ENCODE measurements at places on chromosomes 5 and 9.

GRCh38 chr9:127392166-127392565, 4.8 kb upstream of the SLC2A8 start:
- DNase-seq, result no peak

DNA sequence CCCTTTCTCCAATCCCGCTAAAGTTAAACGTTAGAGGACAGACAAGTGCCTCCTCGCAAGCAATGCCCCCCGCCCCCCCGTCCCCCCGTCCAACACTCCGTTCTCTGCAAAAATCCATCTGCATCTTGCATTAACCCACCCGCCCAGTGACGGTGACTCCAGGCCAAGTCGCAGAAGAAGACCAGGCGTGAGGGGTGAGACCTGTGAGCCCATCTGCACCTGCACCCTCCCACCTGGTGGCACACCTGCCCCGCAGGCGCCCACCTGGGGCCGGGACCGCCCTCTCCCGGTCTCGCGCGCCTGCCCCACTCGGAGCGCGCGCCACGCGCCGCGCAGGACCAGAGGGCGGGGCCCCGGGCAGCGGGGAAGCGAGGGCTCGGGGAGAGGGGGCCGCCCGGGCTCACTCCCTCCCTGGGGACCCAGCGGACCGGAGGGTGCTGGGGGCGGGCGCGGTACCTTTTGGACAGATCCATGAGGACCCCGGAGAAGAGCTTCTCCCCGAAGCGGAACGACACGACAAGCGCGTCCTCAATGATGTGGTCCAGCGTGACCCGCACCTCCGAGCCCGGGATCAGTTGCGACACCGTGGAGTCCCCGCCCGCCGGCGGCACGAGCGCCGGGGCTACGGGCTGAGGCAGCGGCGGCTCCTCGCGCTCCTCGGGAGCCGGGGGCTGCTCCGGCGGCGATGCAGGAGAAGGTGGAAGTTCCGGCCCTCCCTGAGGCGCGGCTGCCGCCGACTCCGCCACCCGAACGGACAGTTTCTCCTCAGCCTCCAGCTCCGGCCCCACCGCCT, 705 bp downstream of the PWWP2A start:
- no peak for DNase-seq

DNA sequence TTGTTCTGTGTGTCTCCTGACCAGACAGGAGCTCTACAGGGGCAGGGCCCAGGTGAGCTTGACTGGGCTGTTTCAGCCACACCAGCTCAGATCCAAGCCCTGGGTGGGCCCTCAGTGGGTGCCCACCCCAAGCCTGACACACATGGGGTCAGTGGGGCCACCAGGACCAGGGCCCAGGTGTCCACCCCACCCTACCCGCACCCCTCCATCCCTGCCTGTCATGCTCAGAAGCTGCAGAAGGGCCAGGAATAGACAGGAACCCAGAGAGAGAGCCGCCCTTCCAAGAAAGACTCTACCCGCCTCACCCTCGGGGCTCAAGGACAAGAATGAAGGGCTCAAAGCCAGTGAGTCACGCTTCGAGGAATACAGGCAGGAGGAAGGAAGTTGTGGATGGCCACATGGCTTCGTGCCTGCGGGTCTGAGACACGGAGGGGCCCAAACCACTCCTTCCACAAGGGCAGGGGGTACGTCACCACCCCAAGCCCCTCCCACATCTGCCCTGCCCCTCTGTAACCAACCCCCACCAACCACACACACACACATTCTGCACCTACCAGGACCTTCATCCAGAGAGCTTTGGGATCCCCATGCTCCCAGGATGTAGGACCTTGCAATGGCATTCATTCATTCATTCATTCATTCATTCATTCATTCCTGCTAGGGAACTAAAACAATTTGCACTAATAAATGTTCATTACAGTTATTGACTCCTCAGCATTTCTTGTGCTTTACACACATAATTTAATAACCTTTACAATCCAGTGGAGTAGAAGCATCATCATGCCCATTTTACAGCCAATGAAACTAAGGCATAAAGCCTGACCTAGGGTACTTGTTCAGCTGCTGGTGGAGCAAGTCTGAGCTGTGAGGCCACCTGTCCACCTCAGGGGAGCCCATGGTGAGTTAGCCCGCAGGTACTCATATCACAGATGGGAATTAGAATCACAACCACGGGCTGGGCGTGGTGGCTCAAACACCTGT, 55.9 kb upstream of the STXBP1 start:
- DNase-seq, result peak; percentile 92

DNA sequence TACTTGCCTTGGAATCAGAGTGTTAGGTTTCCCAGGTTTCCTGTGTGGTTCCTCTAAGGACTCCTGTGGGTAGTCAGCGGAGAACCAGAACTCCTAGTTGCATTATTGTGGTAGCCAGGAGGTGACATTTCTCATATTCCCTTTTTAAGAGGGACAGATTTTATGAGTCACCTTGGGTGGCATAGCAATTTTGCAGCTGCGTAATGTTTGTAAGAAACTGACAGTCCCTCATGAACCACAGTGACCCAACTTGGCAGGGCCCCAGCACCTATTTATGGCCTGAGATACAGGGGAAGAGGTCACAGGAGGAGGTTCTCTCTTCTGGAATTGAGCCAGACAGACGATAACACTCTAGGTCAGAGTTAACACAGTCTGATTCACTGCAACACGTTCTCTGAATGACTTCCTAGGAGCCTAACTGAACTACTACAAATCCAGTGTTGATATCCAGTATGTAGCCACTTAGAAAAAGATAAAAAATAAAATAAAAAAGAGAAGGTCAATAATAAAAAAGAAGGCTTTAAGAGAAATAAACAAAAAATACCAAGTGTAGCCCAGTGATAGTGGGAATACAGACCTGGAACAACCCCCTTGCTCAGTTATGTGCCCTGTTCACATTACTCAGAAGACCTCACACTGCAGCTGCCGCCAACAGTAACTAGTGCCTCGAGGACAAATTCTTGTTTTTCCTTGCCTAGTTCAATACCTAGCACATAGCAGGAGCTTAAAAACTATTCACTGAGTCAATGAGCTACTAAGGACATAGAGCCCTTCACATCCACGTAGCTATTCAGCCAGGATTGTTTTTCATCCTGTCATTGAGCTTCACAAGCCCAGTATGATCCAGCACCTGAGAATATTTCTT, 50.7 kb upstream of the VLDLR start:
- DNase-seq, result no peak

GRCh38 chr9:71685394-71685793, 82.9 kb downstream of the CEMIP2 start:
- DNase-seq, result no peak

DNA sequence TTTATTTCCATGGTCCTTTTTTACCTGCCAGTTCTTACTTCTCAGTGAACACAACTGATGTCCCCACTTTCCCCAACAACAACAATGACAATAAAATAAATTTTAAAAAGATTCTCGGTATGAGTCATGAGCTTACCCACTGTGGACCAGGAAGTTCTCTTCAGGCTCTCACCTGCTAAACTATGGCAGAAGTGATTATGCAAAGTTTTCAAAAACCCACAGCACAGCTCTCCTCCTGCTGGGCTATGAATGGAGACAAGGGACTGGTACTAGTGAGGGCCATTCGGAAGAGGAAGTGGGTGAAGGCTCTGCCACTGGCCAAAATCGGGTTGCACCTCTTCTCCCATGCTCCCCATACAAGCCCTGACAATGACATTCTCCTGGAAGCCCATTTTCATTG, 429.4 kb downstream of the PIK3R1 start:
- no peak for DNase-seq

- DNase-seq, result no peak
Observed at GRCh38 chr5:62722360-62722759, 143.7 kb downstream of the LRRC70 start.

DNA sequence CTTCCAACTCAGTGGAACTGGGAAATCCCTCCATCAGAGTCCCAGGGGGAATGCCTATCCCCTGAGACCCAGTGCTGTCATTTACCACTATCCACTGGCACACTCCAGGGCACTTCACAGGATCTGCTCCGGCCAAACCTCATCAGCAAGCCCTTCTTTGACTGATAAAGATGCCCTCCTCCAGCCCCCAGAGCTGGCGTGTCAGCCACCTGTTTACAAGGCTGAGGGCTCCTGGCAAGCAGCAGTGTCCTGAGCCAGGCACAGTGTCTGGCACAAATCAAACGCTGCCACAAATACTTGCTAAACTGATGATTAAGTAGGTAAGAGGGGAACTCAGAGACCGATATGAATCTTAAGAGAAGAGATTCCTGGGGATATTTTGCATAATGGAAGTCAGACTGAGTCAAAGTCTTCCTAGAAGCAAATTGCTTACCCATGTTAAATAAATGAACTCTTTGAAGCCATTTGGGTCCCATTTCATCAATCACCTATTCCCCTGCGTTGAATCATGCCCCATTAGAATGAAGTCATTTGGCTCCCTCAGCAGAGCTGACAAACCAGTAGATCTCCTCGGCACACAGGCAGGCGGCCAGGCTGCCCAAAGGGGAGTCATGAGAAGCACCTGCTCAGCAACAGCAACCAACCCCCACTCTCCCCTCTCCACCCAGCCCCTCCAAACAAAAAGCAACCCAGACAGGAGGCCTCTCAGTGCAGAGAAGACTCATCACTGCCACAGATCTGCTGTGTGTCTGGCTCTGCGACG, 97.4 kb downstream of the CDK5RAP2 start:
- DNase-seq, result no peak

DNA sequence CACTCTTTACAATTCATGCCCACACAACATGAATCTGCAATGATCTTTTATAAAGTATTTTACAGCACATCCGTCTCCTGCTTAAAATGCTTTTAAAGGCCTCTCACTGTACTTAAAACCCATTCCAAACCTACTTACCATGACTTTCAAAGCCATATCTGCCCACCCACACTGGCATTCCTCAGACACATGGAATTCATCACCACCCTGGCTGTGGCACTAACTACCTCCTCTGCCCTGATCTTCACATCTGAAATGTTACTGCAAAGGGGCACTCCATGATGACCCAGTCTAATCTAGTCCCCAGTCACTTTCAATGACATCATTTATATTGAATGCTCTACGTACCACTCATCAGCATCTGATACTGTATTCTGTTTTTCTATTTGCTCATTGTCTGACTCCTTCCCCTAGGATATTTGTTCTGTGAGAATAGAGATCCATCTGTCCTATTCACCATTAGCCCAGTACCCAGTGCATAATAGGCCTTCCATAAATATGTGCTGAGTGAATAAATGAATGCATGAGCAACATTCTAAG, 193.2 kb upstream of the KIF2A start:
- DNase-seq, result no peak

GRCh38 chr5:178259623-178260536, 27.3 kb upstream of the PHYKPL start:
- no peak for DNase-seq

- no peak for DNase-seq
Observed at GRCh38 chr5:98736753-98737152, 36.7 kb upstream of the RGMB start.

GRCh38 chr5:16888694-16889124, 47.4 kb downstream of the MYO10 start:
- no peak for DNase-seq

DNA sequence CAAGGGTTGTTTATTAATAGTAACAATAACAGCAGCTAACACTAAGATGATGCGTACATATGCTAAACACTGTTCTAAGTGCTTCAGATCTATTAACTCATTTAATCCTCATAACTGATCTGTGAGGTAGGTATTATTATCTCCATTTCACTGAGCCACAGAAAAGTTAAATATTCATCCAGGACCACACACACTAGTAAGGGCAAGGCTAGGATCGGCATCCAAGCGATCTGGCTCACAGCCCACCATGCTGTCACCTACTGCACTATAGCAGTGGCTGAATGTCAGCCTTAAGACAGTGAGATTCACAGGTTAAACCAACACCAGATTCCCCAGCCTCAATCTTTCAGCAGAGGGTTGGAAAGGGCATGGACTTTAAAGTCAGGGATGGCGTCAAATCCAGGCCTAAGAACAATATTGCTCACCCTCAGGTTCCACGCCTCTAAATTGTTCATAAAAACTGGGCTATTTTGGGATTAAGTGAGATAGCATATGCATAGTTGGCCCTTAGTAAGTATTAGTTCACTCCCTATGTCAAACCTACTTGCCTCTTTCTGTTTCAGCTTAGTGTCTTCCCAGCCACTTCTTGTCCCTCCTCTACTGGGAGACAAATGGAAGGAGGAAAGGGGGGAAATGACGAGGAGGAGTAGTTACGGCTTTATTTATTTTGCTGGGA, 150.8 kb downstream of the MAPKAP1 start:
- no peak for DNase-seq

DNA sequence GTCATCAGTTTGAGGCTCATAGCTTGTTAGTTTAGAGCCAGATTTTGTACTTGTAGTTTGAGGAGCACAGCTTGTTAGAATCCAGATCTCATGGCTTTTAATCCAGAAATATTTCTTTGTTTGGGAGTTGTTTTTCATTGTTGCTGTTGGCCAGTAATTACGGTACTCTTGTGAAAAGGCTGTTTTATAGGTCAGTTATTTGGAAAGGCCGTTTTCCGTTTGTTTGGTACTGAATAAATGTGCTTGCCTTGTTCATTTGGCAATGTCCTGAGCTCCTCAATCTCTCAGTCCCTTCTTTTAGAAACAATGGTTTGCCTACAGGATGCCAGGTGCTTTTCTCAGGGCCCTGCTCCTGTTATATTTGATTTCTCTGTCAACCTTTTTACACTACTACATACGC, 4.5 kb upstream of the MOB3B start:
- DNase-seq, result no peak

DNA sequence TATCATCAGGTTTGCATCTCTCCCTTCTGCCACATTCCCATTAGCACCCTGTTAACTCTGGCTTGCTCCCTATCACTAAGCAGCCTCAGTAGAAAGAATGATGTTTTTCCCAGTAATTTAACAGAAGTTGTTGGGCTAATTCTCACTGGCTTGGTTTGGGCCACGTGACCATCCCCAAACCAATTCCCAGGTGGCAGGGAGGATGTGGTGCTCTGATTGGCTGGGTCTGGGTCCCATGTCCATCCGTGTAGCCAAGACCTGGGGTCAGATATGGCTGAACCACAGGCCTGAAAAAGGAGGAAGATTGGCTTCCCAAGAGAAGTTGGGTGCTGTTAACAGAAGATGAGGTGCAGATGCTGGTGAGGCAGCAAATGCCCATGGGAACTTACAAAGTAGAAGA, 122.0 kb downstream of the BOD1 start:
- no peak for DNase-seq
